ENCODE measurements at places on chromosomes 5 and 9. TPM values are rescaled to one million over a fixed set of nuclear protein-coding genes. Genes with fewer than 3 reads are reported as not detected.

DNA sequence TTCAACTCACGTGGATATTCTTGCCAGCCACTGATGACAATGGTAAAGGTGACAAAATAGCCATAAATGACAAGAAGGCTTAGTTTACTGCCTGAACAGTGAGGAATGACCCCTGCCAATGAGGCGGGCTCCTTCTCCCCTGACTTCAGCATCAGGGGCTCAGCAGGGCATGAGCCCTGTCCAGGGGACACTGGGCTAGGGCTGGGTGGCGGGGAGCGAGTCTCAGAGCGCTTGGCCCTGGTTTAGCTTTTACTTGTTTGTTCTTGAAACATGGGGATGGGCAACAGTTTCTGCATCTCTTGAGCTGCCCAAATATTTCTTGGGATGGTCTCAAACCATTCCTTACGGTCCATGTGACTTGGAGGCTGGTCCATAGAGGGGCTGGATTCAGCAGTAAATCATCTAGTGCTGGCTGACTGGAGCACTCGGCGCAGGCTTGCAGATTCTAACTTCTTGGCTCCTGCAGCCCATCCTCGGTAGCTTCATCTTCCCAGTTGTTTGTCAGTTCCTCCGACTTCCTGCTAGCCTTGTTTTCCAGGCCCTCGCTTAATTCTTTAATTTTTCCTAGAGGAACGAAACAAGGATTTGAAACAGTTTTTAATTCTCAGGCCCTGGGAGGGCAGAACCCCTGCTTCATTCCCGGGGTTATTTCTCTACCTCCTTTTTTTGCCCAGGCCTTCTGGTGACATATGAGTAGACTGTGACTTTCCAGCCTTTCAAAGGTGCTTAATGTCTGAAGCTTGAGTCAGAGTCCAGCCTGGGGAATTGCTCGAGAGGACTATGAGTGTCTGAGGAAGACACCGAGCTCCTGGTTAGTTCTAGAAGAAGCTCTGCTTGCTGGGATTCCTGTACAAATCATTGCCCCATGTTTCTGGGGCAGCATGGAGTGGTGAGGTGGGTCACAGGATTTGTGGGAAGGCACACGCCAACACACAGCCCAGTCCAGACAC is 4.5 kb upstream of the HMCN2 start:
- no peak overlapping the region for H3K4me3 ChIP-seq
- DNase-seq, result no peak
- no peaks in the 10 kb centered on the region for H3K36me3 ChIP-seq
- peaks cover 67% of the 10 kb centered on the region for H3K27me3 ChIP-seq
- H3K4me1 ChIP-seq, result no peaks in the 10 kb centered on the region
- no peak overlapping the region for H3K27ac ChIP-seq

- H3K27ac ChIP-seq, result no peak overlapping the region
- H3K36me3 ChIP-seq, result peaks cover 3% of the 10 kb centered on the region
- no peaks in the 10 kb centered on the region for H3K4me1 ChIP-seq
- H3K27me3 ChIP-seq, result no peaks in the 10 kb centered on the region
These were observed 20.0 kb upstream of the MYOT start for GRCh38 chr5:137847687-137848086.

DNA sequence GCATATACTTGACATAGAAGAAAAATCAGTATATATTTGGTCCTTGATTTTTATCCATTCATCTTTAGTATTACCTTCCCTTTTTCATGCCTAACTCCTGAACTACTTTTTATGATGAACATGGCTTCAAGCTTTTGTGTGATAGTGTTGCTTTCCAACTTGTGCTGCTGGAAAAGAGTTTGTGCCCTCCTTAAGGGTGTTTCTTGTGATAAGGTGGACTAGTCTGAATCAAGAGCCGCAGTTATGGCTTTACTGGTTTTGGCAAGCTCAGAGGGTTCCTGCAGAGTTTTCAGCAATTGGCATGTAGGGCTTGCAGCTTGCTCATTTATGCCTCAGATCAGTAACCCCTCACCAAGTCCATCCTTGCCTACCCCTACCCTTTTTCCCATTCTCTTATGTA is 20.5 kb downstream of the POLR3G start:
- no peak overlapping the region for H3K27ac ChIP-seq
- no peaks in the 10 kb centered on the region for H3K4me1 ChIP-seq
- no peaks in the 10 kb centered on the region for H3K27me3 ChIP-seq
- DNase-seq, result no peak
- no peak overlapping the region for H3K4me3 ChIP-seq

DNA sequence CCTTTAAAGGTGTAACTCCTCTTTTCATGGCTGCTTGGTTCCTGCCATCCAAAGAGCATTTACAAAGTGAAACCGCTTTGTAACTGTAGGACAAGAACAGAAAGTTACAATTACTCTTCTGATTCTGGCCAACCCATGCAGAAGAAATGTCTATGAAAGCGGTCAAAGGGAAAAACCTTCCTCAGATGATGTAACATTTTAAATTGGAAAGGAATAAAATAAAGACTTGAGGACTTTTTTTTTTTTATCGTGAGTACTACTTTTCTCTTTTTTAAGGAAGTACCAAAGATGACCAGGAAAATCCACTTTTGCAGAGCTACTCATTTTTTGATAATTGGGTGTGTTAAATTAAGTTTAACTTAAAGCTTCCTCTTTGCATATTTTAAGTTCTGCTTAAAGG is 13.0 kb upstream of the C9orf72 start:
- no peak for DNase-seq
- no peaks in the 10 kb centered on the region for H3K36me3 ChIP-seq
- H3K27me3 ChIP-seq, result peaks cover 17% of the 10 kb centered on the region
- no peak overlapping the region for H3K4me3 ChIP-seq
- no peaks in the 10 kb centered on the region for H3K4me1 ChIP-seq

- H3K36me3 ChIP-seq, result no peaks in the 10 kb centered on the region
- H3K27ac ChIP-seq, result no peak overlapping the region
- DNase-seq, result no peak
- H3K4me1 ChIP-seq, result peaks cover 12% of the 10 kb centered on the region
These were observed 16.4 kb upstream of the ZBTB34 start for GRCh38 chr9:126844085-126844484.

- peaks cover 5% of the 10 kb centered on the region for H3K36me3 ChIP-seq
- DNase-seq, result no peak
- H3K4me1 ChIP-seq, result peaks cover 3% of the 10 kb centered on the region
- no peak overlapping the region for H3K4me3 ChIP-seq
These were observed 253.8 kb upstream of the POU5F2 start for GRCh38 chr5:93995126-93995621.

DNA sequence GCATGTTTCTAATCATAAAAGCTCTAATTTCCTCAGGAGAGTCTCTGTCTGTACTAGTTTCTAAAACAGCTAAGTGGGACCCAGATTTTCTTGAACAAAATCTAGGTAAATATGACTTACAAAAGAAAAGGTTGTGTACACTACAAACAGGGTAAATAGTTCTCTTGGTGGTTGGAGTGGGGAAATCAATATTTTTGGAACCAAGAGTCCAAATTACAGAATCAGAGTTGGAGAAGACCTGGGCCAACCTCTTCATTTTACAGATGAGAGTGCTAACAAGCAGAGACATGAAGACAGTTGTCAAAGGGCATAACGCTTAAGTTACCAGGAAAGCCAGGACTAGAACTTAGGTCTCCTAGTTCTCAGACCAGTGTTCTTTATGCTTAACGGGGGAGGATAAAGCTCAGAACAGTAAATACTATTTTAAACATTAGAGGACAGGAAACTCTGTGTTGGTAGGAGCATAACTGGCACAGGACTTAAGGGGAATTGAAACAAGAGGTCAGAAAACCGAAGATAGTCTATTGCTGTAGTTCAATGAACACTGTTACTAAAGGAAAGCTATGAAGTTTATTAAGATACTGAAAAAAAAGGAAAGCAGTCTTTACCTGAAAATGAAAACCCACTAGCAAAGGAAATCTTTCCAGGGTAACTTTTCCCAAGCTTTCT is 9.3 kb upstream of the GOLGA1 start:
- no peaks in the 10 kb centered on the region for H3K4me1 ChIP-seq
- H3K27ac ChIP-seq, result no peak overlapping the region

DNA sequence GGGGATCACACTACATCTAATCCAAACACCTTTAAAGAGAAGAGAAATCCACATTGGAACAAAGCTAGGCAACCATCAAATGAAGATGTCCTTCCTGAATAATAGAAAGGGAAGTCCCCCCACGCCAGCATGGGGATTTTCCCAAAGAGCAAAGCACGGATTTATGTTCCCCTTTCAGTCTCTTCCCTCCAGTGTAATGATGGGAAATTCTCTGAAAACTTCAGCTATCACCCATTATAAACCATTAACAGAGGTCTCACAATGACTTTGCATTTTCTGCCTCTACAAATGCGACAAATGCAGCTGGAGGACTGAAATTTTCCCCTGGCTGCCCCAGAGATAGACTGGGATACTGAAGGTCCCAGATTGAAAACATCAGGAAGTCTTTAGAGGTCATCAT is 368.7 kb downstream of the EFNA5 start:
- no peaks in the 10 kb centered on the region for H3K36me3 ChIP-seq
- no peak for DNase-seq
- no peaks in the 10 kb centered on the region for H3K4me1 ChIP-seq
- H3K27me3 ChIP-seq, result peaks cover 21% of the 10 kb centered on the region

GRCh38 chr5:126920291-126920690 is 110.1 kb downstream of the MARCHF3 start:
- H3K36me3 ChIP-seq, result peaks cover 1% of the 10 kb centered on the region
- no peaks in the 10 kb centered on the region for H3K27me3 ChIP-seq

DNA sequence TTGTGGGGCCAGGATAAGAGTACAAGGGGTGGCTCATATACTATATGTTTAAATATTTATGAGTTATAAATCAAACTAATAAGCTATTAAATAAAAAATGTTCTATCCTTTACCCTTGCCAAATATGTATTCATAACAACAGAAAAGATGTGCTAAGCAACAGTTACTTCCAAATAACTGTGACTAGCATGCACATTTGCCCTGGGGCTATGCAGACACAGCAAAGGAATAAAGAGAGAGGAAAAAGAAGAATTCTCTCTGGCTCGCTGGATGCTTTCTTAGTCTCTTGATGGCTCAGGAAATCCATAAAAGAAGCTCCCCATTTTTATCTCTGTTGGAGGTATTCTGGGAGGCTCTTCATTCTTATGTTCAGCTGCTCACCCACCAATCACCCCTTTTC is 182.4 kb upstream of the ATP10B start:
- H3K36me3 ChIP-seq, result no peaks in the 10 kb centered on the region
- no peak overlapping the region for H3K27ac ChIP-seq
- no peak overlapping the region for H3K4me3 ChIP-seq
- H3K27me3 ChIP-seq, result no peaks in the 10 kb centered on the region

DNA sequence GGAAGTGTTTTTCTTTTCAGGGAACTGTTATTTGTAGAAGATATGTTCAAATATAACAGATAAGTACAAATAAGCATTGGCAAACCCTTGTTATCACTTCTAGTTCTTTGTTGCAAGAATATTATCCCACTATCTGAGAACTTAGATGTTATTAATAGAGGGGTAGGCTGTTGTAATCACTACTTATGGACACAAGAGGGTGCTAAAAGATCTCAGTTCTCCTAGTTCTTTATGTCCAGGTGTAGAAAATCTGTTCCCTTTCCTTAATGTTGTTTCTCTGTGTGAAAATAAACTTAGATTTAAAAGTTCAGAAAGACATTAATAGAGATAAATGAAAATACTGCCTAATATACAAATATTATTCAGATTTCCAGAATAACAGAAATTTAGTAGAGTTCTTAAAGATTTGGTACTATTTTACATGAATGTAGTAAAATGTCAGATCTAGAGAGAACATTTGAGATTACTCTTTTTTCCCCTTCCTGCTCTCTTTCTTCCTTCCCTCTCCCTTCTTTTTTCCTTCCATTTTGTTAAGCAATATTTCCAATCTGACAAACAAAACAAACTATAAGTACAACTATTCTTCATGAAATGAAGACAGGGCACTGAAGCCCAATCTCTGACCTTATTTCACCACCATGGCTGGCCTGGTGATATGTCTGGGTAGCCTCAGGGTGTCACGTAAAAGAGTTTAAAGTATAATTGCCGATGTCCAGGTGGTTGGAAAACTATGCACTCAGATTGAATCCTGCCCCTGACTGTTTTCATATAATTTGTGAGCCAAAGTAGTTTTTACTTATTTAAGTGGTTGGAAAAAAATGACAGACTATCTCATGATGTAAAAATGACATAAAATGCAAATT is 43.6 kb upstream of the C5orf46 start:
- no peak for DNase-seq
- peaks cover under 1% of the 10 kb centered on the region for H3K27me3 ChIP-seq
- H3K27ac ChIP-seq, result no peak overlapping the region
- no peaks in the 10 kb centered on the region for H3K36me3 ChIP-seq
- H3K4me1 ChIP-seq, result no peaks in the 10 kb centered on the region

GRCh38 chr9:76658510-76659231 is 105.6 kb upstream of the PCA3 start:
- DNase-seq, result no peak
- H3K27ac ChIP-seq, result no peak overlapping the region
- H3K4me1 ChIP-seq, result peaks cover 63% of the 10 kb centered on the region
- peaks cover 3% of the 10 kb centered on the region for H3K27me3 ChIP-seq

The SOHLH1 gene
- not detected for total RNA-seq

The NADK2 gene
- total RNA-seq, result 14.9 TPM

The BTNL3 gene
- not detected for total RNA-seq

The PCDHGA2 gene
- not detected for total RNA-seq

The SEMA5A gene
- not detected for total RNA-seq

The PCDHGA8 gene
- not detected for total RNA-seq

The ARID3C gene
- total RNA-seq, result 0.26 TPM

The APBA1 gene
- 0.79 TPM for total RNA-seq

The PRDM9 gene
- total RNA-seq, result not detected

The NFIB gene
- not detected for total RNA-seq

The FLT4 gene
- 2.8 TPM for total RNA-seq

The FBLL1 gene
- total RNA-seq, result not detected

Measured in activated CD8-positive, alpha-beta memory T cell treated with anti-CD3 and anti-CD28 coated beads, Interleukin-2, amount 10 ng/mL, durations not matched to agents 7 days and 5 days (primary cell).